A549 treated with Mapracorat at 1 μM for 4 hours (cell line): ENCODE measurements at places on chromosomes 7 and 10. TPM values are rescaled to one million over a fixed set of nuclear protein-coding genes. Genes with fewer than 3 reads are reported as not detected.

The EBLN1 gene
- 0.14 to 0.23 TPM (median 0.16 TPM) in 4 of 5 replicates, not detected in the other for total RNA-seq

The MBL2 gene
- not detected in 5 replicates for total RNA-seq

The HABP2 gene
- 0.04 to 0.13 TPM (median 0.09 TPM) in 4 of 5 replicates, not detected in the other for total RNA-seq

The SEMA4G gene
- 6.6 to 9.3 TPM (median 8.9 TPM) in 5 replicates for total RNA-seq

The UCN3 gene
- not detected in 5 replicates for total RNA-seq
